T-cell (primary cell): ENCODE measurements at places on chromosomes 1 and 21. TPM values are rescaled to one million over a fixed set of nuclear protein-coding genes. Genes with fewer than 3 reads are reported as not detected.
A peak's percentile ranks its signal among the peaks of the same experiment; 100 is the strongest.

The RPTN gene
- not detected for total RNA-seq

The ECE1 gene
- 85.3 TPM for total RNA-seq

The HIPK1 gene
- 189 TPM for total RNA-seq

The COL11A1 gene
- total RNA-seq = 0.07 TPM

The FCRLB gene
- 0.61 TPM for total RNA-seq

The MAN1C1 gene
- total RNA-seq = 66.9 TPM

The FCGR1A gene
- not detected for total RNA-seq

The ZFYVE9 gene
- total RNA-seq = 8.7 TPM

The AIRE gene
- not detected for total RNA-seq

The HES2 gene
- not detected for total RNA-seq

The USH2A gene
- total RNA-seq = not detected

- no peak for DNase-seq
- peaks cover 14% of the 10 kb centered on the region for H3K4me1 ChIP-seq
- H3K4me3 ChIP-seq = no peak overlapping the region
- H3K27ac ChIP-seq = no peak overlapping the region
- no peaks in the 10 kb centered on the region for H3K36me3 ChIP-seq
Measured at GRCh38 chr1:5744911-5745799, 247.1 kb downstream of the NPHP4 start.

DNA sequence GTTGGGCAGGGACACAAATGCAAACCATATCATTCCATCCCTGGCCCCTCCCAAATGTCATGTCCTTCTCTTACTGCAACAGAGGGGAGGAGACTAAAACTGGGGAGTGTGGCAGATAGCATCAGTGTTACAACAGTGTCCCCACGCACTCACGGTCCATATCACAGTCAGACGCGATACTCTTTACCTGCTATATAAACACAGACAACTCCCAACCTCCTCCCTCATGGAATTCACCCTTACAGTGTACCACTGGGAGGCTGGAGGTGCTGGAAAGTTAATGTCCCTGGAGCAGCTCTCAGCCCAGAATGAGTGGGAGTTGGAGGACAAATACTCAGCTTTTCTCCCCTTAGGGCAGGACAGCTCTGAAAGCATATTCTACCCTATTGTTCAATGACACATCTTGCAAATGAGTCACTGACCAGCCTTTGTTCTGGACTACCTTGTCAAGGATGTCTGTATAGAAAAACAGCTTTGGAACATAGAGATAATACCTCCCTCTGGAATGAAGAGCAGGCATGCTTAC lies 445.9 kb downstream of the SETD4 start:
- H3K4me1 ChIP-seq = no peaks in the 10 kb centered on the region
- H3K36me3 ChIP-seq = no peaks in the 10 kb centered on the region
- no peaks in the 10 kb centered on the region for H3K27me3 ChIP-seq
- H3K27ac ChIP-seq = no peak overlapping the region
- DNase-seq = no peak
- H3K4me3 ChIP-seq = no peak overlapping the region

- H3K4me1 ChIP-seq = no peaks in the 10 kb centered on the region
- no peaks in the 10 kb centered on the region for H3K36me3 ChIP-seq
- H3K27ac ChIP-seq = no peak overlapping the region
- H3K27me3 ChIP-seq = peaks cover 6% of the 10 kb centered on the region
- DNase-seq = no peak
Measured at GRCh38 chr1:220696226-220696862, 6.2 kb downstream of the C1orf115 start.

- no peaks in the 10 kb centered on the region for H3K4me1 ChIP-seq
- no peaks in the 10 kb centered on the region for H3K36me3 ChIP-seq
- no peak for DNase-seq
- H3K27me3 ChIP-seq = no peaks in the 10 kb centered on the region
Measured at GRCh38 chr21:28801906-28802305, 190.8 kb downstream of the LTN1 start.

GRCh38 chr1:248810727-248811513 lies 14.8 kb downstream of the SH3BP5L start:
- DNase-seq = no peak
- H3K4me3 ChIP-seq = no peak overlapping the region
- H3K27me3 ChIP-seq = no peaks in the 10 kb centered on the region
- no peak overlapping the region for H3K27ac ChIP-seq
- H3K36me3 ChIP-seq = peaks cover 18% of the 10 kb centered on the region
- H3K4me1 ChIP-seq = peaks cover 10% of the 10 kb centered on the region

DNA sequence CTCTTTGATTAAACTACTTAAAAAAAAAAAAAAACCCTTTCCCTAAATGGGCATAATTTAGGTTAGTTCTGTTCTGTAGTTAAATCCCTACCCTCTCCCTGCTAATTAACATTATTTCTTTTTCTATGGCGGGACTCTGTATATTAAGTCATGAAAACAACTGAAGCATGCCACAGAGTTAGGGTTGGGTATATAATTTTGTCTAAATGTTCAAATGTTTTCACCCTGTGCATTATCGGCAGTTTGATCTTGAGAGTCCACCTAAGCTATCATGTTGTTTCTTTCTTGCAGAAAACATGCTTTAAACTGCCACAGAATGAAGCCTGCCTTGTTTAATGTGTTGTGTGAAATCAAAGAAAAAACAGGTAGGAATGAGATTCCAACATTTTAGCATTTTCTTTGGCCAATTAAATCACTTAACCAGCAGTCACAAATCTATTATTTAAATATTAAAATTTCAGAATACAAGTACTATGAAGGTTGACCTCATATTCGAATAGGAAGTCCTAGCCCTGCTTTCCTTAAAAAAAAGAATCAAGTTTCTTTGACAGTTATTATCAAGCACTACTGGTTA lies 4.0 kb downstream of the PBX1 start:
- H3K27me3 ChIP-seq = peaks cover 11% of the 10 kb centered on the region
- H3K4me3 ChIP-seq = no peak overlapping the region
- peaks cover 3% of the 10 kb centered on the region for H3K4me1 ChIP-seq
- DNase-seq = no peak
- no peak overlapping the region for H3K27ac ChIP-seq
- no peaks in the 10 kb centered on the region for H3K36me3 ChIP-seq

DNA sequence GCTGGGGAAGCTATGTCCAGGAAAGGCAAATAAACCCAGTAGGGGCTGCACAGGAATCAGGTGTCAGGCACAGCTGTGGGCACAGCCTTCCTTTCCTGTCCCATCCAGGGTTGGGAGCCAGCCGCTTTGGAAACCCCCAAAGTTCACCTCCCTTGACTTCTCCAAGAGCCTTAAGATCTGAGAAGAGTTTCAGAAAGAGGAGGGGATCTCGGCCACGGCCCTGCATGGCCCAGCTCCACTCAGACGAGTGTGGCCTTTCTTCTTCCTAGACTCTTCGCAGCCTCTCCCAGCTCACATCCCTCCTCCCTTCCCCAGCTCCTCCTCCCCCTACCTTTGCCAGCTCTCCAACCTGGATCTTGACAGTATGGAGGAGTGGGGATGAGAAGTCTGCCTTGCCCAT lies 36.7 kb downstream of the RHBG start:
- no peak overlapping the region for H3K4me3 ChIP-seq
- no peak overlapping the region for H3K27ac ChIP-seq
- peaks cover 8% of the 10 kb centered on the region for H3K27me3 ChIP-seq
- no peak for DNase-seq
- H3K4me1 ChIP-seq = no peaks in the 10 kb centered on the region

DNA sequence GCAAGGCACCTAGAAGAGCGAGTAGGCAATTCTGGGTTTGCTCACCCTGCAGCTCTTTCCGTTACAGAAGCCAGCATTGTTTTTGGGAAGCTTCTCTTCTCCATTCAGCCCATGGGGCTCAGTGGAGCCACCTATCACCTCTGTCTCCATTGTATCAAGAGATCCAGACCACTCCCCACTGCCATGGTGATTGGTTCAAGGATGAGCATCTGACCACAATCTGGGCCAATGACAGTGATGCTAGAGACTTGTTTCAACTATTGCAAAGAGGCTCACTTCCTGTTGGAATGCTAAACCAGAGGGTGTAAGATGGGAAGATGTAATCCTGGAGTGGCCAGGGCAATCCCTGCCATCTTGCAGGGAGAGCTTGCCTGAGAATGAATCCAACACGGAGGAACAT lies 6.6 kb downstream of the SPATA21 start:
- H3K4me3 ChIP-seq = no peak overlapping the region
- H3K27me3 ChIP-seq = peaks cover 19% of the 10 kb centered on the region
- H3K27ac ChIP-seq = no peak overlapping the region
- no peaks in the 10 kb centered on the region for H3K4me1 ChIP-seq
- no peak for DNase-seq

GRCh38 chr1:54996359-54996868 lies 2.3 kb upstream of the BSND start:
- peaks cover 27% of the 10 kb centered on the region for H3K4me1 ChIP-seq
- no peaks in the 10 kb centered on the region for H3K36me3 ChIP-seq
- H3K4me3 ChIP-seq = peak overlapping the region; percentile 21
- peak; percentile 64 for DNase-seq
- H3K27ac ChIP-seq = no peak overlapping the region

DNA sequence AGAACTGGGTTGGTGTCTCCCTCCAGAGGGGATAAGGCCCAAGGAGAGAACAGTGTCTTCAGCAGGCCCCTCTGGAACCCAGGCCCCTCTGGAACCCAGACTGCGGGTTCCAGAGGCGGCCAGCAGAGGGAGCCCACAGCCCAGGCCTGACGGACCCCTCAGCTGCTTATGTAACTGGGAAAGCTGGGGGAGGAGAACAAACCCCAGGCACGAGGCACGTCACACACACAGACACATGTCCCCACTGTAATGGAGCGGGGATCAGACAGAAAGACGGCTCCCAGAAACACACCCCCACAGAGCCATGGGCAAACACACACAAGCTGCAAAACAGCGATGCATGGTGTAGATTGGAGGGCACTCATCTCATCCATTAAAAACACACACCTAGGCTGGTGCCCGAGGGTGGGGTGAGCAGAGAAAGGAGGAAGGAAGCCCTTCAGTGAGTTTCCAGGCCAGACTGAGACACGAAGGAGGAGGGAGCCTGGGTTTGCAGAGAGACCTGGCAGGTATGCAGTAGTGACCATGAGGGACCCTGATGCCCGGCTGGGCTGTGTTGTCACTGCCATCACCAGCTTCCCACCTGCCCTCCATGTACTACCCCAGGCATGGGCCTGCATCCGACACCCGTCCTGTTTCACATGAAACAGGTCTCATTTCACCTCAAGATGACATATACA lies 2.8 kb upstream of the IGSF8 start:
- peak; percentile 72 for DNase-seq
- no peaks in the 10 kb centered on the region for H3K27me3 ChIP-seq
- H3K4me3 ChIP-seq = no peak overlapping the region
- no peaks in the 10 kb centered on the region for H3K36me3 ChIP-seq
- peak overlapping the region; percentile 99 for H3K27ac ChIP-seq

GRCh38 chr1:81392526-81393226 lies 408.1 kb upstream of the ADGRL2 start:
- H3K4me1 ChIP-seq = no peaks in the 10 kb centered on the region
- H3K27me3 ChIP-seq = no peaks in the 10 kb centered on the region
- no peaks in the 10 kb centered on the region for H3K36me3 ChIP-seq
- DNase-seq = no peak
- no peak overlapping the region for H3K4me3 ChIP-seq

- peak; percentile 83 for DNase-seq
- H3K4me3 ChIP-seq = no peak overlapping the region
- H3K27ac ChIP-seq = no peak overlapping the region
- H3K27me3 ChIP-seq = peaks cover 11% of the 10 kb centered on the region
Measured at GRCh38 chr1:16055613-16056520, 12.3 kb downstream of the CLCNKB start.

DNA sequence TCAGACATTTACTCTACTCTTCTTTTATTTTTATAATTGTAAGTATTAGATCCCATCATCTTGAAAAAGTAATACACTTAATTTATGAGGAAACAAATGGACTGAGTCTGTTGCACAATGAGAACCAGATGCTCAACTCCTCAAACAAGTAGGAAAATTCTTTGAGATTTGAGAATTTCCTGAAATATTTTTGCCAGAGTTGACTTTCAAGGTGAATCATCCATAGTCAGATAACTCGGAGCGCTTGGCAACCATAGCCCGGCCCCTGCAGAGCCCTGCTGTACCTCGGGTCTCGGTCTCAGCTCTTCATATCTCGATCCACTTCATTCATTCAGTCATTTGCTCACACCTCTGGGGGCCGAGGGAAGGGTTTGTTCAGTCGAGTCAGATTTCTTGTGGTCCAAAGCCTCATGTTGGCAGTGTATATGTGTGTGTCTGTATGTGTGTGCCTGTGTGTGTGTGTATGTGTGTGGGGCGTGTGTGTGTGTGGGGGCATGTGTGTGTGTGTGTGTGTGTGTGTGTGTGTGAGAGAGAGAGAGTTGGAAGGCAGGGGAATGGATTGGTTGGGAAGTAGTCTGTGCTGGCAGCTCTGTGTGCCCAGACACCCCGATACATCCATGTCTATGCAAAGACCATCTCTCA lies 18.1 kb upstream of the PCP4 start:
- no peaks in the 10 kb centered on the region for H3K4me1 ChIP-seq
- no peaks in the 10 kb centered on the region for H3K36me3 ChIP-seq
- H3K27ac ChIP-seq = no peak overlapping the region
- no peak overlapping the region for H3K4me3 ChIP-seq

DNA sequence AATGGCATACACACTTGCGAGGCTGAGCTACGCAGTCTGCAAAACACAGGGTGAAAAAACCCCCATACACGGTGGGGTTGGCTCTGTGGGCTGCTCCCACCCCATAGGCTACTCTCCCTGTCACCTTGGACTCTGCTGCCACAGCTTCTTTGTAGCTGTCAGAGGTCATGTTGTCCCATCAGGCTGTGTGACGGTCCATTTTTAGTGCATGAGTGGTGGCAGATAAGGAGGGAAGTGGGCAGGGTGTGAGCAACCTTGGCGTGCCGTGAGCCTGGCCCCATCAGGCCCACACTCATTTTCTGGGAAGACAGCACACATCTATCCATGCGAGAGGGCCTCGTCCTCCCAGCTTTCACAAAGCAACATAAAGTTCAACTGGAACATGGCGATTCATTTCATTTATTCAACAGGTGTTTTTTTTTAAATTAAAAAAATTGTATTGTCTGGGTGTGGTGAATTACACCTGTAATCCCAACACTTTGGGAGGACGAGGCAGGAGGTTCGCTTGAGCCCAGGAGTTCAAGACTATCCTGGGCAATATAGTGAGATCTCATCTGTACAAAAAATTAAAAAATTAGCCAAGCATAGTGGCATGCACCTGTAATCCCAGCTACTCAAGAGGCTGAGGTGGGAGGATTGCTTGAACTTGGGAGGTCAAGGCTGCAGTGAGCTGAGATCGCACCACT lies 9.5 kb downstream of the GPR137B start:
- DNase-seq = no peak
- H3K27me3 ChIP-seq = no peaks in the 10 kb centered on the region
- H3K36me3 ChIP-seq = peaks cover 4% of the 10 kb centered on the region
- no peak overlapping the region for H3K27ac ChIP-seq
- H3K4me3 ChIP-seq = no peak overlapping the region
- H3K4me1 ChIP-seq = peaks cover 42% of the 10 kb centered on the region

GRCh38 chr21:38388203-38388602 lies 110.1 kb downstream of the ERG start:
- no peak overlapping the region for H3K4me3 ChIP-seq
- no peaks in the 10 kb centered on the region for H3K27me3 ChIP-seq
- H3K36me3 ChIP-seq = no peaks in the 10 kb centered on the region
- no peaks in the 10 kb centered on the region for H3K4me1 ChIP-seq
- DNase-seq = no peak
- no peak overlapping the region for H3K27ac ChIP-seq
